Lower leg skin (tissue), 4 donors: ENCODE measurements at places on chromosomes 11 and 22. TPM values are rescaled to one million over a fixed set of nuclear protein-coding genes. Genes with fewer than 3 reads are reported as not detected.
A peak's percentile ranks its signal among the peaks of the same experiment; 100 is the strongest.

PGM2L1 gene
- total RNA-seq, result 1.8 TPM

HEPHL1 gene
- 0.11 TPM for total RNA-seq

WT1 gene
- total RNA-seq, result not detected

VPREB1 gene
- total RNA-seq, result not detected

VSIG10L2 gene
- total RNA-seq, result 7.2 TPM

BRSK2 gene
- 0.68 TPM for total RNA-seq

DNA sequence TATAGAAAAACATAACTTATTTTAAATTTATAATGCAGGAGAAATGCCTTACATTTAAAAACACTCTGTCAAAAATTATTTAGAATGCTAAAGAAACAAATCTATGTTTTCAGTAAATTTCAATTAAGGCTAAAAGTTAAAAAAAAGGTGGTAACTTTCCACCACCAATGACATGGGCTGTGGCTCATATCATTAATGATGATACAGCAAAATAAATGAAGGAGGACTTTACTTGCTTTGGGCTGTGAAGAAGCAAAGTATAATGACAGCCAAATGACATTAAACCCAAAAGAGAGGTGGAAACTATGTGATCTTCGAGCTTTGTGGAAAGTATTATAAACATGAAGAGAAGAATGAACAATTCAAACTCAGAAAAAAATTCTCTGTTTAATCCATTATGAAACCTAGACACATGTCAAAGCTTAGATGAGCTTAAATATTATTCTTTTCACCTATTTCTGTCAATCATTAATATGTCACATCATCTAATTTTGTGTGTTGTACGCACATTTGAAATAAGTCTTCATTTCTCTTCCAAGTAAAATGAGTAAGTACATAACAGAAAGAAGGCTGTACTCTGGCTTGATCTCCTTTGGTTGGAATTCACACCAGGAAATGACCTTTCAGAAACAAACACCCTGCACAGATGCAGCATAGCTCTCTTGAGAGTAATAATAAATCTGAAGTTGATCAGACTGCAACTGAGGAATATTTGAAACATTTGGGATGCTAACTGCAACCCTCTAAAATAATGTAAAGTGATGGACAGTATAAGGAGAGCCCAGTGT lies 265.8 kb downstream of the TTC28 start:
- DNase-seq, result no peak

- no peak for DNase-seq
These were observed at the start of gene CASP12 for GRCh38 chr11:104897891-104898684. Gene CASP12 (minus strand): TSS chr11:104898460.

GRCh38 chr11:104899226-104899625 lies 966 bp upstream of the CASP12 start:
- no peak for DNase-seq

DNA sequence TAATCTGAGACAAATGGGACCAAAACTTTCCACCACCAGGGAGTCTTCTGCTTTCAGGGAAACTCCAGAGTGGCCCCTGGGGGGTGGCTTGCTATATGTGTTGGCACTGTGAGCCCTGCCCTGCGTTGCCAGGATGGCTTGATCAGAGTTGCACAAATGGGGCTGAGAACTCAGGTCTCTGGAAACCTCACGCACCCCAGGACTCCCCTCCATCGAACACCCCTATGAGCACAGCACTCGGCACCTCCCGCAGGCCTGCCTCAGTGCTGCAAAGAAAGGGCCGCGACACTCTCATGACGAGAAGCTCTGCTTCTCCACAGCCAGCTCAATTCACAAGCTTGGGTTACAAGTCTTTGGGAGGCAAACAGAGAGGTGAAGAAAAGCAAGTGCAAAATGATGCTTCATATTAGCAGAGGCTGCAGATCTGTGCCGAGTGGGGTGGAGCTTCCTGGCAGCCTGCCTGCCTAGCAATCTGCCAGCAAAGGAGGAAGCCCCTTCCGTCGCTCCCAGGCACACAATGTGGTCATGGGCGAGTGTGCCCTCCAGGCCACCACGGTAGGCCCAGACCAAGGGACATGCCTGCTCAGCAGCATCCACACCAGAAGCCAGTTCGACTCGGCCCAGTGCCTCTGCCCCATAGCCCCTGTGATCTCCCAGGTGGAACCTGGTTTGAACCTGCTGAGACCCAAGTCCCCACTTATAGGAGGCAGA lies 55.7 kb downstream of the MYH9 start:
- DNase-seq, result peak; percentile 85

GRCh38 chr11:76385903-76386302 lies 4.8 kb downstream of the GVQW3 start:
- DNase-seq, result no peak

DNA sequence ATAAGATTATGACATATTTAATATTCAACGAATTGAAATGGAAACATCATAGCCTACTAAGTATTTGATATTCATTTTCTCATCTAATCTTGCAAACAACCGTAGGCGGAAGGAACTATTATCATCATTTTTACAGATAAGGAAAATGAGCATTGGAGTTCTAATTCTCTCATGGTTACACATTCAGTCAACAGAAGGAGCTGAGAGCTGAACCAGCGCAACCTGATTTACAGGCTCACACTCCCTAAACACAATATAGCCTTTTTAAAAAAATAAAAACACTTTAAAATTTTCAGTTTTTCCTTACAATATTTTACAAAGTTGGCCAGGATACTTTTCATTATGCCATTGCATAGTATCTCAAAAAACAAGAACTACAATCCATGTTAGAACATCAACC lies 74.8 kb downstream of the APOL5 start:
- no peak for DNase-seq

DNA sequence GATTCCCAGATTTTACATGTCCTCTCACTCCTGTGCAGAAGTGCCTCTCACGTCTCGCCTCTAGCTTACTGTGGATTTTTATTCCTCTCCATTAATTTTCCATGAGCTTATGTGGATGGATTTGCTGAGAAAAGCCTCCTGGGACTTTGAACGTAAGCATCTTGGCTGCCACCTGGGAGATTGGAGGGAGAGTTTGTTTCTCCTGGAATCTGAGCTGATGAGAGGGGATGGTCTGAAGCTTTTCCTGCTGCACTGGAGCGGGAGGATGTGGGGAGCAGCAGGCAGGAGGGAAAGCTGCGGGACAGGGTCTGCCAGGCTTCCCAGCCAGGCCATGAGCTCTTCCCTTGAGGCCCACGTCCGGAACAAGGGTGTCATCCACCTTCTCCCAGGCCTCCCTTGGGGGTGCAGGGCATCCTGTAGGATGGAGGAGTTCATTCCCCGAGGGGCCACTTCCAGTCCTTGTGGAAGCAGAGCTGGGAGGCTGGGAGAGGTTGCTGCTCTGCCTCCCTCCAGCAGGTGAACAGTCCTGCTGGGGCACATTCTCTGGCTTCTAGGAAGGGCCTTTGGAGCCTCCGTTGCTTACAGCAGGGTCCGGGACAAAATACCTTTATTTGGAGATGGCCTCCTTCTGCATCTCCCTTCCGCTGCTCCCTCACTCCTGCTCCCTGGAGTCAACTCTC lies 3.6 kb upstream of the SHANK2 start:
- no peak for DNase-seq

DNA sequence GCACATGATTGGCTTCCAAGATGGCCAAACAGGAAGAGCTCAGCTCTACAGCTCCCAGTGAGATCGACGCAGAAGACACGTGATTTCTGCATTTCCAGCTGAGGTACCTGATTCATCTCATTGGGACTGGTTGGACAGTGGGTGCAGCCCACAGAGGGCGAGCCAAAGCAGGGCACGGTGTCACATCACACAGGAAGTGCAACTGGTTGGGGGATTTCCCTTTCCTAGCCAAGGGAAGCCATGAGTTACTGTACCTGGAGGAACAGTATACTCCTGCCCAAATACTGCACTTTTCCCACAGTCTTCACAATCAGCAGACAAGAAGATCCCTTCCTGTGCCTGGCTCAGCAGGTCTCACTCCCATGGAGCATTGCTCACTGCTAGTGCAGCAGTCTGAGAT lies 131.2 kb downstream of the DLG2 start:
- no peak for DNase-seq

DNA sequence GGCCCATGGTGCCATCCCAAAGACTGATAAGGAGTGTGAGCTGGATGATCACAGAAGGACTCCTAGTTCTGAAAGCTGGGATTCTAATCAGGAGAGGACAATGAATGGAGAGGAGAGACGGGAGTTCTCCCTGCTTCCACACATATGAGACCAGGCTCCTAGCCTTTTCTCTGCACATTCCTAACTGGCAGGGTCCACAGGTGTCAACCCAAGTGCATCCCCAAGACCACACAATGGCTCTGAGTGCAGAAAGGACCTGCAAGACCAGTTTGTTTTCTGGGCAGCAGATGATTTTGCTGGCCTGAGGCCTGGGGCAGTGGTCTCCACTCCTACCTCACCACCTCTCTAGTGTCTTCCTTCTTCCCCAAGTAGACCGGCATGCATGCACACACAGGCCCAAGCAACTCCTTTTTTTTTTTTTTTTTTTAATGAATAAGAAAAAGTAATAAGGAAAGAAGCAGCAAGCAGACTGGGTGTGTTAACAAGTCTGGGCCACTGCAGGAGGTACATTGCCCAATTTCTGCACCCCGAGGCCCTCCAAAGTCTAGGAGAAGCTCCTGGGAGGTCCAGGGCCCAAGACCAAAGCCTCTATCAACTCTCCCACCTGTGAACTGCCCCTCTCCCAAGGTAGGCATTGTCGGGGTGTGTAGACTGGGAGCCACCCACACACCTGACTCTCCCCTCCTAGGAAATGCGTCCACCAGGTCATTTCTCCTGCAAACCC lies 1.2 kb upstream of the TSKU start:
- DNase-seq, result peak; percentile 91

- DNase-seq, result peak; percentile 68
These were observed 2.2 kb downstream of the FXYD2 start for GRCh38 chr11:117822074-117823033.

DNA sequence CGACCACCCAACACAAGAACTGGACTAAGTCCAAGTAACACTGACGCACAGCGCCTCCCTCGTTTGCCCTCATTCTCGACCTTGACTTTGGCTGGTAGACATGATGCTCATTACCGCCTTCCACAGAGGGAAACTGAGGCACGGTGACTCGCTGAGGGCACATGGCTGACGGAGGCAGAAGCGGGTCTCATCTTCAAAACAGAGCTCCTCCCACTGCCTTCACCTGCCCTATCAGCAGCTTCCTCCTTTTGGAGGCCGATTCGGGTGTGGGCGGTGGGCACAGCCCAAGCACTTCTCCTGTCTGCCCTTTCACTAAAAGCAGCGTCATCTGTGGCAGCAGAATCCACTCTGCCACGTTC lies 2.0 kb upstream of the KMT5B start:
- no peak for DNase-seq

DNA sequence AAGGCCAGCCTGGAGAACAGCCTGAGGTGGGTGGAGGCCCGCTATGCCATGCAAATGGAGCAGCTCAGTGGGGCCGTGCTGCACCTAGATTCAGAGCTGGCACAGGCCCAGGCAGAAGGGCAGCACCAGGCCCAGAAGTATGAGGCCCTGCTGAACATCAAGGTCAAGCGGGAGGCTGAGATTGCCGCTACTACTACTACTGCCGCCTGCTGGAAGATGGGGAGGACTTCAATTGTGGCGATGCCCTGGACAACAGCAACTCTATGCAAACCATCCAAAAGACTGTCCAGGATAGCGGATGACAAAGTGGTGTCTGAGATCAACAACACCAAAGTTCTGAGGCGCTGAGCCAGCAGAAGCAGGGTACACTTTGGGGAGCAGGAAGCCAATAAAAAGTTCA lies 3.1 kb upstream of the TMEM218 start:
- no peak for DNase-seq

DNA sequence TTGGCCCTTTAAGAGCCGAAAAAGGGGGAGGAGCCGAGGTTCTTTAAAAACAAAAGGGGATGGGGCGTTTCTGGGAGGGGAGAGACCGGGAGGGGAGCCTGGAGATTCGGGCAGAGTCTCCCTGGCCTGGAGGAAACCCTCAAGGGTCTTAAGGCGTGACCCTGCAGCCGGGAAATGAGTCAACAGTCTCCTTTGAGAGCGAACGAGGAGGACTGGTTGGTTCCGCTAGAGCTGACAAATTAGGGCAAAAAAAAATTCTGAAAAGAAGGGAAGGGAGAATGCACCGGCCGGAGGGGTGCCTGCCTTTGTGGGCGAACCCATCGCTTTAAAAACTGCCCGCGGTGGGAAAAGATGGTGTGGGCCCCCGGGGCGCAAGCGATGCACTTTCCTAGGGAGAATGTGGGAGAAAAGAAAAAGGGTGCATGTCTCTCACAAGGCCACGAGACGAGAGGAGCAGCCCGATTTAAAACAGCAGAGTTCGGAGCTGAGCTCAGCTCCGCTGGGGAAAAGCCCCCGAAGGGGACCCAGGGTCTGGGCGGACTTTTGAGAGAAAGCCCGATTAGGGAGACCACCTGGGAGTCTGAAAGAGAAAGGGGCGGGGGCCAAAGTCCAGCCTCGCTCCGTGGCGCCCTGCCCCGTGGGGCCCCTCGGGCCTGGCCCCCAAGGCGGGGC lies 874 bp downstream of the ZFTA start:
- DNase-seq, result peak; percentile 59

DNA sequence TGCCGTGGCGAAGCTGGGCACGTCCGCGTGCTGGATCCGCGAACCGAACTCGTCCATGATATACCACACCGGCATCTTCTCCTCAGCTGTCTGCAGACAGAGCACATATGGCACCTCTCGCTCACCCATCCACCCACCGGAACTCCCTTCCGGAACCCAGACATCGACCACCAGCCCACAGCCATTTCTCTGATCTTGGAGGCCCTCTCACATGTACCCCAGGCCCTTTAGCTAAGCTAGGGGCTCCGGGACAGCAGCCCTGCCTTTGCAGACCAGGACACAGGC lies 7.1 kb downstream of the TTLL12 start:
- DNase-seq, result no peak

- no peak for DNase-seq
These were observed 41.1 kb downstream of the UBASH3B start for GRCh38 chr11:122696662-122697061.

DNA sequence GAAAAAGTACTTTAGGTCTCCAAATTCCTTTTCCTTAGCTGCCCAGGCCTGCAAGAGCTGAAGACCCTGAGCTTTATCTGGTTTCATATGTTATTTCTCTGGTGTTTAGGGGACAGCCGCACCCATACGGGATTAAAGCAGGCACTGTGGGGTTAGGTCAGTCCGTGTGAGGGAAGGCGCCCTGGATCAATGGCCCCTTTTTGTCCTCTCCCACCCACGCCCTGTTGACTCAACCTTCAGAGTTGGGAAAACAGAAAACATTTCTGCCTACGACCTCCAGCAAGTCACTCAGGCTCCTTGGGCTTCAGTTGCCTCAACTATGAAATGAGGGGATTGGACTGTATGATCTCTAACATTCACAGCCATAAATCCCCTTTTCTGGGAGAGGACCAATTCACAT lies 55.2 kb upstream of the BARX2 start:
- peak; percentile 50 for DNase-seq

- no peak for DNase-seq
These were observed 5.5 kb upstream of the FADS3 start for GRCh38 chr11:61896665-61897386.

DNA sequence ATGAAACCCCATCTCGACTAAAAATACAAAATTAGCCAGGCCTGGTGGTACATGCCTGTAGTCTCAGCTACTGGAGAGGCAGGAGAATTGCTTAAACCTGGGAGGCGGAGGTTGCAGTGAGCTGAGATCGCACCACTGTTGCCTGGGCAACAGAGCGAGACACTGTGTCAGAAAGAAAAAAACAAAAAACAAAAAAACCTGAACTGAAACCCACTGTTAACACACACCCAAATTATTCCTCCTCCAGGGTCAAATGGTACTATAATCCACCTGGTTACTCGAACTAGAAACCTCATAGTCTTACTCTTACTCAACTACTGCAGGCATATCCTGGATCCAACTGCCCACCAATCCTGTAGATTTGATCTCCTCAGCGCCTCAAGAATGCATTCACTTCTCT lies 35.5 kb downstream of the USP28 start:
- no peak for DNase-seq

- no peak for DNase-seq
These were observed 731.1 kb upstream of the LUZP2 start for GRCh38 chr11:23765682-23766252.
